ENCODE measurements at places on chromosomes 3 and 15.

GRCh38 chr3:64150623-64151207 is 74.6 kb downstream of the PRICKLE2 start:
- DNase-seq = no peak

DNA sequence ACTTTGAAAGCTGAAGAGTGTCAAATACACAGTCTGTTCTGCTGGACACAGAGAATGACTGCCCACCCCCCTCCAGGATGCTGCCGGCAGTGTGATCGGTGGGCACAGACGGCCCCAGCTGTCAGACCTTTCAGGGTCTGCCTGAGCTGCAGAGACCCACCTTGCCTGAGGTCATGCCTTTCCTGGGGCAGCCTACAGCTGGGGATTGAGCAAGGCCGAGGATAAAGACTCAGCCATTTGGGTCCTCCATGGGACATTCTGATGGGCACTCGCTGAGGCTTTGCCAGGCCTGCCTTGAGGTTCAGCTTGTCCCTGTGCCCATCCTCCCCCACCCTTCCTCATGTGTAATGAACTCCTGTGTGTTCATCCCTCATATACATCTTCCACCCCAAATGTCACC is 102.3 kb upstream of the SMAD3 start:
- DNase-seq = no peak

DNA sequence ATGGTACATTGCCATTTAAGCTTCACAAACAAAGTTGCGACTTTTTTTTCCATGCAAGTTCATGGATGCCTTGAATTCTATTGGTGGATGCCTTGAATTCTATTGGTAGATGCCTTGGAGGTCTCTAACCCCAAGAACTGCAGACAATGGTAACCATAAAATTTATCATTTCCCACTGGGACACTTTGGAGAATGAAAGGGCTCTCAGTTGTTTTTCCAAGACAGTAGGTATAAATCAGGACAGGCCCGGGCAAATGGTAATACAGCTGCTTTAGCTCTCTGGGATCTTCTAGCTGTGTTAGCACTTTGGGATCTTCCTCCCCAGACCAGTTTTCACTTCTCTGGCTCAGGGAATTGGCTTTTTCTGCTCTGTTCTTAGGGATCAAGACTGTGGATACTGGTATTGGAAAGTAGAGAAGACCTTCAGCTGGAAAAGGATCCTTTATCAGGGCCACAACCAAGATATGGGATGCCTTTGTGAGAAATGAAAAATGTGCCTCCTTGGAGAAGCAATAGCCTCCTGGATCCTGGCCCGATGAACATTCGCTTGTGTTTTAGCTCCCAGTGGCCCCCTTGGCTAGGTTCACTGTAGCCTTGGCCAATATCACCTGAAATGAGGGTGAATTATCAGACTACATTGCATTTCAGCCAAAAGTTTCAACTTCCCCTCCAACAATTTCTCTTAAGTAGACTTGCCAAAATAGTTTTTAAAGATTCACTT is 8.3 kb downstream of the LRRC3B start:
- no peak for DNase-seq

DNA sequence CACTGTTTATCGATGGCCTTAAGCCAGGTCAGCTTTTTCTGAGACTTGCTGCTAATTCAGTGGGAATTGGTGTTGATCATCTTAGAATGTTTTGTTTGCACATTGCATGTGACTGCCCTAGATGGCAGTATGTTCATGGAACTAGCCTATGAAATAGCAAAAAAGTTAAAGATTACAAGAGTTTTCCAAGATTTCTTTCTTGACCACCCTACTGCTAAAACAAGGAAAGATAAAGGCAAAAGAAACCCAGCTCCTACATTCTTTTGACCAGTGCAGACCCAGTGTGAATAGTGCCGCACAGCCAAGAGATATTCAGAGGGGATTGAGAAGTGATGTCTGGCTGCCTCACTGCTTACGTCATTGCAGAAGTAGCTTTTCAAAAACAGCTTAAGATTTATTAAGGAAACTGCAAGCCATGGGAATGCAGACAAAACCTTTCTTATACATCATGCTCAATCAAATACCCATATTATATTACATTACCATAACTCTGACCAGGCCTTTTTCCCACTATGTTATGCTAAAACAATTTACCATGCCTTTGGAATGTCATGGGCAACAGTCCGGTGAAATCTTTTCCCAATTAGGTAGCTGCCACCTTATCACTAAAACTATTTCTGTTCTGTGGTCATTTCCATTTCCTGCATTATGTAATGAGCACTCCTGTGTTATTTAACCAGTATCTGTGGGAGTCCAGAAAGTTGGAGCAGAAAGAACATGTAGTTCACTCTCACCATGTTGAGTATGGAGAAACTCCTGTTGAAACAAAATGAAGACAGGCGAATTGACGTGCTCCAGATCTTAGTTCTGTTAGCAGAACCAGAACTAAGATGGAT is 6.0 kb downstream of the PHLDB2 start:
- no peak for DNase-seq

GRCh38 chr3:196227629-196228493 is 11.5 kb downstream of the SLC51A start:
- no peak for DNase-seq

- DNase-seq = no peak
Measured at GRCh38 chr15:43828061-43828657, 1.4 kb downstream of the WDR76 start.

- peak; percentile 32 for DNase-seq
Measured at GRCh38 chr15:38072348-38073177, 138.1 kb downstream of the TMCO5A start.

- no peak for DNase-seq
Measured at GRCh38 chr15:78060232-78060631, 17.3 kb downstream of the TBC1D2B start.

DNA sequence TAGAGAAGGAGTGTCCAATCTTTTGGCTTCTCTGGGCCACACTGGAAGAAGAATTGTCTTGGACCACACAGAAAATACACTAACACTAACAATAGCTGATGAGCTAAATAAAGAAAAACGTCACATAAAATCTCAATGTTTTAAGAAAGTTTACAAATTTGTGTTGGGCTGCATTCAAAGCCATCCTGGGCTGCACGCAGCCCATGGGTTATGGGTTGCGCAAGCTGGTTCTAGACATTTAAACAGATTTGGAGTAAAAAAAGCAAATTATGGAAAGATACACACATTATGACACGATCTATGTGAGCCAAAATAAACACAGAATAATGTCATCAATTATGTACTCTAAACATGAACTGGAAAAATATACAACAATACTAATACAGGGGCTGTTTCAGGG is 703.3 kb upstream of the LMCD1 start:
- no peak for DNase-seq

DNA sequence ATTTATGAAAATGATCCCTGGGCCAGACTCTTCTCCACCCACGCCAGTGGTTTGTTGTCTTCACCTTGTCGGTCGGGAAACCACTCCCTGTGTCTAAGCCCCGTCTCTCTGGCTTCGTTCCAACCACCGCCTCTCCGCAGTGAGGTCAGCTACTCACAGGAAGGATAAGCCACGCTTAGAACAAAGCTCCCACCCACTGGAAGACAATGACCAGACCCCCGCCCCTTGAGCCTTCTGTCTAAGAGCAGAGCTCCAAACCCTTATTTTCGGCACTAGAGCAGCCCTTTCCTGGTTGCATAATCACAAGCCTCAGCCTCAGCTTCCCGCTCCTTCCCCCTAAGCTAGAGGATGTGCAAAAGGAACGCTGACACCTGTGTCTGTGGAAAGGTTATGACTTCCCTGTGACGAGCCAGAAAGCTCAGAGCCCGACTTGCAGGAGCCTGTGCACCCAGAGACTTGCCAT is 114.9 kb upstream of the MEF2A start:
- DNase-seq = peak; percentile 14

DNA sequence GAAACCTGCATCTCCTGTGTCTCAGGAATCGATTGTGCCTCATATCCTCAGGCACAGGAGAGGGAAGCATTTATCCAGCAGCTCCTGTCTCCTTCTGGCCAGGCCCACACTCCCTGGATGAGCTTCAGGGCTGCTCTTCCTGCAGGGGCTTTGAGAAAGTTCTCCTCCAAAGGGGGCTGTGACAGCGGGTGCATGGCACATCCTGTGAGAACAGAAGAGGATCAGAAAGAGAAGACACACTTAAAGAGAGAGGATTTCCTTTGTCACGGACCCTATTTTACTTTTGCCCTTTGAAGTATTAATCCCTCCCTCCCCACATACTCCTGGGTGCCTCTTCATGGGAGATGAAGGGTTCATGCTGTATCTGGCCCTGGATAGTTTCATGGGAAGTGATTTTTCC is 46.0 kb downstream of the MFSD1 start:
- DNase-seq = no peak

- no peak for DNase-seq
Measured at GRCh38 chr3:135633078-135633477, 332.4 kb upstream of the PPP2R3A start.

DNA sequence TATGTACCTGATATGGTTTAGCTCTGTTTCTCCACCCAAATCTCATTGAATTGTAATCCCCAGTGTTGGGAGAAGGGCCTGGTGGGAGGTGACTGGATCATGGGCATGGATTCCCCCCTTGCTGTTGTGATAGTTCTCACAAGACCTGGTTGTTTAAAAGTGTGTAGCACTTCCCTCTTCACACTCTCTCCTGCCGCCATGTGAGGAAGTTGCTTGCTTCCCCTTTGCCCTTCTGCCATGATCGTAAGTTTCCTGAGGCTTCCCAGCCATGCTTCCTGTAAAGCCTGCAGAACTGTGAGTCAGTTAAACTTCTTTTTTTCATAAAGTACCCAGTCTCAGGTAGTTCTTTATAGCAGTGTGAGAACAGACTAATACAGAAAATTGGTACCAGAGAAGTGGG is 93.1 kb downstream of the C3orf70 start:
- DNase-seq = no peak

DNA sequence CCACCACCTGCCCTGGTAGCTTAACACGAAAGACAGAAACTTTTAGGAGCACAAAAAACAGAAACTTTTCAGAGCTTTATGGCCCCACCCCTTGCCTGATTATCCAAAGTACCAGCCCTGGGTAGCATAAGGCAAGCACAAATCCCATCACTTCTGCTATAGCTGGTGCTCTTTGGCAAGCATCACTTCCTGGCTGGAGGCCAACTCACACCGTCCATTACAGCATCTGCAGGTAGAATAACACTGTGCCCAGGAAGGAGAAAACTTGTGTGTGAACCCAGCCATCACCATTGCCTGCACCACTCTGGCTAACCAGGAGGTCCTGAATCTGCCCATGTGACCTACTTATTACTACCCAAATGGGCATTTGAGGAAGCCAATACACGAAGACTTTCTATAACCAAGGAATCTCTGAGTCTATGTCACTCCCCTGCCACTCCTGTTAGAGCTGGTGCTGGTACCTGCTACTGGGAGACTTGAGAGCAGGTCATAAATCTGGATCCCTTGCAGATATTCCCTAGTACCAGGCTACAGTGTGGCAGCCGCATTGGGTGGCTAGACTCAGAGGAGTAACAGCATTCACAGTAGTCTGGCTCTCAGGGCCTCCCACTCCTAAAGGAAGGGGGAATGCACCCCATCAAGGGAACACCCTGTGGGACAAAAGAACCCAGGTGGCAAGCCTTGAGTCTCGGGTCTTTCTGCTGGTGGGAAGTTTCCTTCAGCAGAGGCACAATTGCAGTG is 73.3 kb upstream of the AKAP13 start:
- DNase-seq = no peak

DNA sequence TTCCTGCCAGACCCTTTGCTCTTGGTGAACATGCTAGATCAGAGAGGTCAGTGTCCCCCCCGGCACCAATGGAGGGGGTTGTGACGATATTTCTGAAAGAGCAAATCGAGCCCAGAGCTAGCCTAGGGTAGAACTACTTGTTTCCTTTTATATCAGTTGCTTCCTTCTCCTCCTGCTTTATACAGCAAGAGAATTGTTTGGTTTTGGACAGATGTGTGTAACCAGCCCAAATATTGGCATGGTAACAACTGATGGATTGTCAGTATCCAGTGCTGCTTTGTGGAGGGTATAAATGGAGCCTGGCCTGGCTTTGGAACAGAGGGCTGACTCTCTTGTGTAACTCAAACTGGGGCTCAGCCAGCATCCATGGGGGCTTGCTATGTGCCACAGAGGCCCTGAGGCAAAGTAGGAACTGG is 27.2 kb downstream of the SNX1 start:
- DNase-seq = no peak

DNA sequence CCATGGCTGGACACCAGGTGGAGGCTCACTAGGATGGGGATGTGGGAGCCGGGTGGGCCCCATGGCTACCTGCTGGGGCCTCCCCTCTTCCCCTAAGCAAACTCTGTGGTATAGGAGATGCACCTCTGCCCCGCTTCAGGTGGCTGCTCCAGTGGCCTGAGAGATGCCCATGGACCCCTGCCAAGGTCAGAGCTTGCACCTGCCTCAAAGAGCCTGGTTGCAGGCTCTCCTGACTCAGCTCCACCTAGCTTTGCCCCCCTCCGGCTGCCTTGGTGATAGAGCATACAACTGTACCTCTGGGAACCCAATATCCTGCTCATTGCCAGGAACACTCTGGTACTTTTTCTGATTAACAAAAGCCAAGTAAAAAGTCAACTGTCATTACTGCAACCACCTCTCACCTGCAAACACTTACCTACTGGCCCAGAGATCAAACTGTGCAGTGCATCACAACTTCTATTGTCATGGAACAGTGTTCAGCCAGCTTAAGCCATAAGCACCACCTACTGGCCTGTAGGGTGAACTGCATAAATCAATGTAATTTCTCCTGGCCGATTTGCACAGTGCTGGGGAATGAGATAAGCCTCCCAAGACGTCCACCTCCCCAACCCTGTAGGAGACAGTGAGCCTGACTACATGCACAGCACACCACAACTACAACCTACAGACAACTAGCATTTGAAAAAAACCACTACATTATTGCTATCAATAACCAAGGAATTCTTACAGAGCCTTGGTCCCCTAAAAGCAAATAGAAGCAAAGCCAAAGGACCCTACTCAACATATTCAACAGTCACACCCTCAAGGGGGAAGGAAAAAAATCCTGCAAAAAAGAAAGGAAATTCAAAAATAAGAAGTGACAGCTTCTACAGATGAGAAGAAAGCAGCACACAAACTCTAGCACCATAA is 352.4 kb upstream of the ARHGEF26 start:
- peak; percentile 18 for DNase-seq

DNA sequence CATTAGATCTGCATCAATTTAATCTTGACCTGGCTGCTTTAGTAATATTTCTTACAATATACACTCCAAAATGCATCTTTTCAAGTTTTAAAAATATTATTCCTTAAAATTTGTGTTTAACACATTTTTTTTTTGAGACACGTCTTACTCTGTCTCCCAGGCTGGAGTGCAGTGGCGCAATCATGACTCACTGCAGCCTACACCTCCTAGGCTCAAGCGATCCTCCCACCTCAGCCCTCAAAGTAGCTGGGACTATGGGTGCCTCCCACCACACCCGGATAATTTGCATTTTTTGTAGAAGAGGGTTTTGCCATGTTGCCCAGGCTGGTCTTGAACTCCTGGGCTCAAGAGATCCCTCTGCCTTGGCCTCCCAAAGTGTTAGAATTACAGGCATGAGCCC is 73.6 kb downstream of the ETV5 start:
- DNase-seq = no peak

DNA sequence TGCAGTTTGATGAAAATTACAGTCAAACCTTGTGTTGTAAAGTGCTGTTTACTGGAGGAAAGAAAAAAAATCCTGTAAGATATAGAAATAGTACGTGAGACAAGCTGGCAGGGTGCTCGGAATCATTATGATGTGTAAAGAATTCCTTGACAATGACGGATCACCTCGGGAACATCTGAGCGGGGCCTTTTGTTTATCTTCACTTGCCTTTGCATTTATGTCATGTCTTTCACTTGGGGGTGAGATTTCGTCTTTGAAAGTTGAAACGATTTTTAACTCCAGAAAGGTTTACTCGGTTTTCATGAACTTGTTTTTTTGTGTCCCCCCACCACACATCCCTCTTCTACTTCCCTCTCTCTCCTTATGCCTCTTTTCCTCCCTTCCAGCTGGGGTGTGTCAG is 128.3 kb upstream of the VEPH1 start:
- DNase-seq = no peak

GRCh38 chr3:171088964-171089754 is 62.6 kb upstream of the SLC2A2 start:
- no peak for DNase-seq

All from CD4-positive, CD25-positive, alpha-beta regulatory T cell (primary cell).